ENCODE measurements at places on chromosomes 5 and 9.

GRCh38 chr9:86072394-86072877 is 26.9 kb downstream of the GOLM1 start:
- DNase-seq, result no peak

DNA sequence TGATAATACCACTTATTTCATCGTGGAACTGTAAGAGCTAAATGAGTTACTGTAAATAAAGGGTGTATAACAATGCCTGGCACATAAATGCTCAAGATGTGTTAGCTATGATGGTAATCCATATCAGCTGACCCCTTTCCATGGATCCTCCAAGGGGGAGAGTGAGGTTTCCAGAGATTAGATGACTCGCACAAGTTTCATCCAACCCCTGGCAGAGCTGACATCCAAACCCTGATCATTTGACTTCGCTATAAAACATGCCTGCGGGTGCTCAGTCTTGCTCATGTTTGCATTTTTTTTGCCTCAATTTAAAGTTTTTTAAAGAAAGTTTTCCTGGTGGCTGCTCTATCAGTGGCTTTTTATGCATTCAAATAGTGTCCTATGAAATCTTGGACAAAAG is 145.7 kb upstream of the SMIM23 start:
- DNase-seq, result no peak

DNA sequence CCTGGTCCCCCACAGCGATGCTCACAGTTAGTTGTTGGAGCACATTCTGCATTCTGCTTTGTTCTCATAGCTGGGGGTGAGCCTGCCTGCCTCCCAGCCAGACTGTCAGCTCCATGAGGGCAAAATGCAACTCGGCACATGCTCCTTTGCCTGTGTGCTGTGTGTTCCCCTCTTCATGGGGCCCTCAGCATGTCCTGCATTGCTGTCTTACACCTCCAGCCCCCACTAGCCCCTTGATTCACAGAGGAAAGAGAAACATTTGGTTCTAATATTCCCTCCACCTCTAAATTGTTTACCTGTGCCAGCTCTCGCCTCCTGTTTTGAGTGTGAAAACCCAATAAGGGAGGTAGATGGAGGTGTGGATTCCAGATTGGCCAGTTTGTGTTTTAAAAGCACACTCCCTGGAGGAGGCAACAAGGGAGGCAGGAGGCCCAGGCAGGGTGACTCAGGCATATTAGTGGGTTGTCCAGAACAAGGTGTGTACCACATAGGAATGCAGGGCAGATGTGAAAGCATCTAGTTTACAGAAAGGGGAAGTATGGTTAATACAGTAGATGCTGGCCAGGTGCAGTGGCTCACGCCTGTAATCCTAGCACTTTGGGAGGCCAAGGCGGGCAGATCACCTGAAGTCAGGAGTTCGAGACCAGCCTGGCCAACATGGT is 224.6 kb downstream of the AGTPBP1 start:
- DNase-seq, result no peak

DNA sequence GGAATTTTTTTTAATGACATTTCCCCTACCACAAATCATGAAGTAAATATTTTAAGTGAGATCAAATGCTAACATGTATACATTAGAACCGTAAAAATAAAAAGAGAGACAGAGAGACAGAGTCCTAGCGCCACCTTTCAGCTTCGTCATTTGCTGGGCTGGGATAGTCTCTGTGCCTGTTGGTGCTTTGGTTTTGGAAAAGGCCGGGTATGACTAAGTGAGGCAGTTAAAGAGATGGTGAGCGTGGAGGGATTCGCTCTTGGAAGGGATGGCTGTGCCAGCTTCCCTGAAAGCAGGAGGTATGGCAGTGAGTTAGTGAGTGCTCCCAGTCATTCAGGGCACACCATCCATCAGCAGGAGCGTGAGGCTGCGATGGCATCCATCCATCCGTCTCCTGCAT is 729.6 kb upstream of the WWC1 start:
- no peak for DNase-seq

- DNase-seq, result no peak
Observed at GRCh38 chr5:113806904-113807303, 293.4 kb downstream of the YTHDC2 start.

DNA sequence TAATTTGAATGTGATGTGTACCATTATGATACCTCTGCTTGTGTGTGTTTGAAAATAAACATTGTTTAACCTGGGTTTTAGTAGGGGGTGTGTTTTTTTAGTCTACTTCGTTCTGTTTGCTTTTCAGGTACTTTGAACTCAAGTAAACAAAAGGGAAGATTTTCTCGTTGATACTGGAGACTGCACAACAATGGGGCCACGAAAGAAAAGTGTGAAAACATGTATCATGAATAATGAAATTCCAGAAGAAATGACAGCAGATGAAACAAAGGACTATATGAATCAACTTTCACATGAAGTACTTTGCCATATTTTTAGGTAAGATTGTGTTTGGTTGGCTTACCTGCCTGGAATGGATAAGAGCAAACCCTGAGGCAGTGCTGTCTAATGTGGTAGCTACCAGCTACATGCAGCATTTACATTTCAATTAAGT is 10.8 kb downstream of the FBXO38 start:
- DNase-seq, result no peak

- no peak for DNase-seq
Observed at GRCh38 chr9:16602494-16602893, 268.0 kb downstream of the BNC2 start.

DNA sequence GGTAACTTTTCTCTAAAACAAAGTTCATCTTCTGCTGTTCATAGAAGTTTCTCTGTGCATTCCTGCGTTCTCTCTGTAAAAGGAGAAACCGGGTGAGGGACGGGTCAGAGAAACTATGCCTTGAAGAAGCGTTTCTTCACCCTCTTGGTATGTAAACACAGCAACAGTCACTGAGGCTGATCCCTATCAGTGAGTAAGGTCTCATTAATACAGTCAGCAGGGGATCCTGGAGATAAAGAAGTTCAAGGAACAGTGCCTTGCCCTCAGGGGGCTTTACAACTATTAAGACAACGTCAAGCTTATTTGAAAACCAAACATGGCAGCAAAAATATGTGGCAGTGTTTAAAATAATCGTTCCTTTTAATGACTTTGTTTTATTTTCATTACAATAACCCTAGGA is 202.9 kb upstream of the IL12B start:
- DNase-seq, result no peak

GRCh38 chr5:100840370-100840769 is 62.7 kb downstream of the ST8SIA4 start:
- DNase-seq, result no peak

- no peak for DNase-seq
Observed at GRCh38 chr9:106797299-106797698, 65.7 kb upstream of the ZNF462 start.

DNA sequence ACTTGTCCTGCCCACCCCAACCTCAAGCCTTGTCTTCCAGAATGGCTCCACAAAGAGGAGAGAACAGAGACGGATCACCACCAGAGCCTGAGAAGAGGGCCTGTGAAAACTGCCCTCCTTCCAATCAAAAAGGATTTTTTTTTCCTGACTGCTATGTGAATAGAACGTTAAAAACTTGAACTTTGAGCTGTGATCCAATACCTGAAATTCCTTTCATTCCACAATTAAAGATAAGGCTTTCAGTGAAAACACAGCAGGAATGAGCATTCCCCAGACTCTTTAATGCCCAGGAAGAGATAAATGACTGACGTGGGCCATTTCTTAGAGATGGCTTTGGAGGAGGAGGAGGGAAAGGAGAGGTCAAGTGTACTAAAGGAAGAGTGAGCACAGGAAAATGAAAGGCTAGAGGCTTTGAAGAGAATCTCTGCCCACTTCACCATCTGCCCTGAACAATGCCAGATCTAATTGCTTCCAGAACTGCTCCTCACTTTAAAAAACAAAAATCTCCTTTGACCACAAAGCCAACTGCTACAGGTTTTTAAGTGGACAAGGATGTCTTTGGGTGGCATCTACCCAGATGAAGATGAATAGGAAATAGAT is 177.9 kb upstream of the MAP3K1 start:
- DNase-seq, result no peak

DNA sequence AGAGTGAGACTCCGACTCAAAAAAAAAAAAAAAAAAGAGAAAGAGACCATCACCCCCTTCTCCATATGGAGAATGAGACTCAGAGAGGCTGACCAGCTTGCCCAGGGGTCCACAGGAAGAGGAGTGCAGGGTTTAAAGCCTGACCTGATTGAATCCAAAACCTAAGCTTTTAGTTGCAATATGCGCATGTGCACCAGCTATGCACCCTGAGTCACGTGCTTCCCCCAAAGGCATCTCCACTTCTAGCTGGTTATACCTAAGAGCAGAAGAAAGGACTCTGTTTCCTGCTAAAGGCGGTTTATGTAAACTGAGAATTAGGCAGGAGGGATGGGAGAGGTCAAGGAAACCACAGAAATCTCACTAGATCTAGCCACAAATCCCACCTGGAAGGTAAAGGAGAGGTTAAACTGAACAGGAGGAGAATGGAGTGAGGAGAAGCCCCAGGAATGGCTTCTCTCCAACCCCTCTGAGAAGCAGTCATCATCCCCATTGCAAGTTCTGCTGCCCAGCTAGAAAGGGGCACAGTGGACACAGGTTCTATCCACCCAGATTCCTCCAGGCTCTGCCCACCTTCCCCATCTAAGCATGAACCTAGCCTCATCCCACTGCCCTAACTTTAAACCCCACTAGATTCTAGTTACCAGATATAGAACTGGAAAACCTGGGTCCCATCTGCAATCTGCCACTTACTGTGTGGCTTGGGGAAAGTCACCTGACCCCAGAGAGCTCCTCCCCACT is 171.3 kb downstream of the ACTL7B start:
- no peak for DNase-seq

All from sigmoid colon (tissue), 7 donors.